Stimulated activated CD4-positive, alpha-beta T cell treated with anti-CD3 and anti-CD28 coated beads, Interleukin-1b, Interleukin-23, amount 100 ng/mL, for 48 hours (primary cell): ENCODE measurements at places on chromosomes 1 and 21.

GRCh38 chr1:154572468-154573167 lies 5.0 kb downstream of the CHRNB2 start:
- no peak for DNase-seq

DNA sequence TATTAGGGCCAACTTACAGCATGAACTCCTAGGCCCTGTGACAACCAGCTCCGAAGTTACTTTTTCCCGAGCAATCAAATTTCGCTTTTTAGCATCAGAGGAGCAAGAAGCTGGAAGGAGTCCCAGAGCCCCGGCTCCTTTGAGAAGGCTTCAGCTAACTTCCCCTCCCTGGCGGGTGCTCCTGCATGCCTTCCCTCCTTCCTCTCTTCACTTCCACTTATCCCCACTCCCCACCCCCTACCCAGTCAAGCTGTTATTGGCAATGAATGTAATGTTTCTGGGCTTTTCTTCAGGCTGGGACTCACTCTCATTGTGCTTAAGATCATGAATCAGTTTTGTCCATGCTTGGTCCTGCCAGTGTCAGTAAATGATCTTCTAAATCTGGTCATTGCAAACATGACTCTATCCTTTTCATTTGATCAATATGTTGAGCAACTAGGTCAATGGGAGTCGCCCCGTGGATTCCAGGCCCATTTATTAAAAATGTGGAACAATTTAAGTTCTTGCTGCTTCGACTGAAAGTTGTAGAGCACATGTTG lies 94.5 kb upstream of the TSPAN2 start:
- no peak for DNase-seq

GRCh38 chr21:23574932-23575331 lies 2032.3 kb downstream of the MRPL39 start:
- no peak for DNase-seq

GRCh38 chr1:15225461-15225860 lies 21.6 kb upstream of the FHAD1 start:
- no peak for DNase-seq

GRCh38 chr1:100511058-100511457 lies 26.9 kb upstream of the GPR88 start:
- DNase-seq: no peak

DNA sequence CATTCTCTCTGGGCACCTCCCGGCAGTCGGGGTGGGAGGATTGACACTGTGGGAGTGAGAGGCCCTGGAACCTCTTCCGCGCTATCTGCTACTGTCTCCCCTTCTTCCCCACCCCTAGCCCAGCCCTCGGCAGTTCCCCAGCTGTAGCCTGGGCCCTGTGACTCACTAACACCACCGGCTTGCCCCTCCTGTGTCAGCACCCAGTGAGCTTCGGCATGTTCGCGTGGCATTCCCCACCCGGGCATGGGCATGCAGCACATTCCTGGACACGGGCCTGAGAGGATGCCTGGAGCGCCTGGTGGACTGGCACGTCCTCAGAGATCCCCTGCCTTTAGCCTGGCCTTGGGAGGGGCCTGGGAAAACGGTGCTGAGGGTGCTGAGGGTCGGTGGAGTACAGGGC lies 1.3 kb downstream of the CDK18 start:
- DNase-seq: no peak

- DNase-seq: no peak
Observed at GRCh38 chr1:172952516-172952915, 98.2 kb downstream of the TNFSF18 start.

- no peak for DNase-seq
Observed at GRCh38 chr1:234474375-234474774, 4.6 kb downstream of the TARBP1 start.

- DNase-seq: no peak
Observed at GRCh38 chr1:203126151-203126865, 1.2 kb upstream of the ADORA1 start.

GRCh38 chr1:117371441-117372151 lies 4.3 kb downstream of the MAN1A2 start:
- DNase-seq: no peak

GRCh38 chr1:81605023-81605422 lies 195.7 kb upstream of the ADGRL2 start:
- no peak for DNase-seq

DNA sequence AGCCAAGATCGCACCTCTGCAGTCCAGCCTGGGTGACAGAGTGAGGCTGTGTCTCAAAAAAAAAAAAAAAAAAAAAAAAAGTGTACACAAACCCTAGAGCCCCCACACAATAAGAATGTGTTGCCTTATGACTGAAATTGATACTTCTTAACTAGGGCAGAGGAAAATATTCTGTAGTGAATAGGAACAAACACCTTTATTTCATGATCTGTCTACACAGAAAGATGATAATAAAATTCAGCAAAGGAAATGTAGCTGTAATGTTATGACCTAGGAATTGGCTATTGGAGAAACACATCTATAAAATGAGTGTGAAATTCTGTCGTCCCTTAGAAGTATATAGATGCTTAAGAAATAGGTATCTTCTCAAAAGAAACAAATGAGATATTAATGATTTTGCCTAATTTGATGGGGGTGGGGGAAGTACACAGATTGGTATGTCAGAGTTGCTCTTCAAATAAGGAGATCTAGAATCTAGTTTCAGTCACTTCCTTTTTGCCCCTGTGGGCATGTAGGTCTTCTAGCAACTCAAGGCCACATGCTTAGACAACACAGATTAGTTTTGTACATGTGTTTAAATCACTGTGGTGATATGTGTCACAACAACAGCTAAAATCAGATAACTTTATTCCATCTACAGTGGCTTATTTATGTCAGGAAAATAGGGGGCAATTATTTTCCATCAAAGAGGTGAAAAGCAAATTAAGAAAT lies 10.7 kb upstream of the GPR25 start:
- DNase-seq: no peak

GRCh38 chr1:3883194-3883925 lies 16.7 kb downstream of the C1orf174 start:
- DNase-seq: no peak

DNA sequence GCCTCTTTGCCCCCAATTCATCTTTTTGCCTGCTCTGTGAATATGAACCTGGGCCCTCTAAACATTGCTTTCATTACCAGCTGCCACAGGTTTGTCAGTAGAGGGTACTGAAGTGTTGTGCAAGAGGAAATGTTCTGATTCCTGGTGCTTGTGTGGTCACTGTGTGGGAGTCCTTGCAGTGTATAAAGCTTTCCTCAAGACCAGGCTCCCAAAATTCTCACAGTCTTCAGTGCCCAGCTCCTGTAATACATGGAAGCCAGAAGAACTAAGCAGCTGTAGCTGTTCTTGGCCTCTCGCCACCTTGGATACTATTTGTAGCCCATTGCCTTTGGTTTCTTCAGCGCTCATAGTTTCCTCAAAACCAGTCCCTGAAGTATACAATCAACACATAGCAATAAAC lies 1046.2 kb downstream of the BRINP3 start:
- DNase-seq: no peak

DNA sequence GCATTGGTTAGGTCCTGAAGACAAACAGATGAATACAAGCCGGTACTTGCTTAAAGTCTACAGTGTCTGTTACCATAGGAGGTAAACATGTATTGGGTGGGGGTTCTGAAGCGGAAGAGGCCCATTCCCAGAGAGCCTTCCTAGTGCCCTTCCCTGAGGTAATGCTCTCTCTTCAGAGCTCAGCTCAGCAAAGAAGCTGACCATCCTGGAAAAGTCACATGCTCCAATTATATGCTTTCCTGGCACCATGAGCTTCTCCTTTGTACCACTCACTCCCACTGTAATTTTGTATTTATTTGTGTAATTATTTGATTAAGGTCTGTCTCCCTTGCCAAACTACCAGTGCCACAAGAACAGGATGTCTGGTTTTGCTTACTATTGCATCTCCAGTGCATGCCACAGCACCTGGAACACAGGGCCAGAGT lies 42.0 kb downstream of the RAB3B start:
- no peak for DNase-seq

DNA sequence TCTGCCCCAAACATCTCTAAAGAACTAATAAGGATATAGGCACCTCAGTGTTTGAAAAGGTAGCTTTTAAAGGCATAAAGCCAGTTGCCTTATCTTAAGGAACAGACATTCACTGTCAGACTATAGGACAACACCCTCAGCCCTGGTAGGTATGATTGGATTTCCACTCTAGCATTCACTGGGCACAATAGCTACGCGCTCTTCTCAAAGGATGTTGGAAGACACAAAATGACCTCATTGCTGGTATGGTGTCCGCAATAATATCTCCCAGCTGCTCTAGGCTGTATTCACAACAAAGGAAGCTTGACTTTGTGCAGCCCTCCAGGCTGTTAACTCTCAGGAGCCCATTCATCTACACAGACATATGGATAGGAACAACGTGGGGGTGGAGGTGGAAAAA lies 119.4 kb upstream of the CXADR start:
- no peak for DNase-seq

- no peak for DNase-seq
Observed at GRCh38 chr1:152871731-152872126, 6.4 kb upstream of the SMCP start.

DNA sequence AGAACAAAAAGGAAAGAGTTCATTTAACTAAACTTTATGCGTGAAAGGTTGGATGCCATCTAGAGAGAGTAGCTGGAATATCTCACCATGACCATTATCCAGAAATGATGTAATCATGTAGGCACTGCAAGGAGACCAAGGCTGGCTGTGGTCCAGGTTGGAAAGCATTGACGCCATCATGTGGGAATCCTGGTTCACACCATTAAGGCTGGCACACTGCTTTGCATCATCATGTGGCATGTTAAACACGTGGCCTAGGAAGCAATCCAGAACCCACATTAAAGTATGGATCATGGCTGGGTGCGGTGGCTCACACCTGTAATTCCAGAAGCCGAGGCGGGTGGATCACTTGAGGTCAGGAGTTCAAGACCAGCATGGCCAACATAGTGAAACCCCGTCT lies 4.3 kb downstream of the ADAMTS1 start:
- no peak for DNase-seq

- no peak for DNase-seq
Observed at GRCh38 chr1:108892356-108893140, 15.8 kb downstream of the GPSM2 start.

DNA sequence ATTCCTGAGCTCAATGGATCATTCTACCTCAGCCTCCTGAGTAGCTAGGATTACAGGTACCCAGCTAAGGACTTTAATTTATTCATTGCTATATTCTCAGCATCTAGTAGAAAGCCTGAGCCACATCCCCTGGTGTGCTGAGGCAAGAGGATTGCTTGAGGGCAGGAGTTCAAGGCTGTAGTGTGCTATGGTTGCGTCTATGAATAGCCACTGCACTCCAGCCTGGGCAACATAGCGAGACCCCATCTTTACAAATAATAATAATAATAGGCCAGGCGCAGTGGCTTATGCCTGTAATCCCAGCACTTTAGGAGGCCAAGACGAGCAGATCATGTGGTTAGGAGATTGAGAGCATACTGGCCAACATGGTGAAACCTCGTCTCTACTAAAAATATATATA lies 3.3 kb upstream of the RPS6KA1 start:
- DNase-seq: no peak
